Gastrocnemius medialis (tissue), 4 donors: ENCODE measurements at places on chromosomes 7 and 10. TPM values are rescaled to one million over a fixed set of nuclear protein-coding genes. Genes with fewer than 3 reads are reported as not detected.
A peak's percentile ranks its signal among the peaks of the same experiment; 100 is the strongest.

- H3K4me1 ChIP-seq: no peaks in the 10 kb centered on the region
- no peak for DNase-seq
- H3K36me3 ChIP-seq: no peaks in the 10 kb centered on the region
- no peak overlapping the region for H3K27ac ChIP-seq
- no peak overlapping the region for H3K4me3 ChIP-seq
Measured at GRCh38 chr7:107404740-107405537, 64.9 kb upstream of the GPR22 start.

DNA sequence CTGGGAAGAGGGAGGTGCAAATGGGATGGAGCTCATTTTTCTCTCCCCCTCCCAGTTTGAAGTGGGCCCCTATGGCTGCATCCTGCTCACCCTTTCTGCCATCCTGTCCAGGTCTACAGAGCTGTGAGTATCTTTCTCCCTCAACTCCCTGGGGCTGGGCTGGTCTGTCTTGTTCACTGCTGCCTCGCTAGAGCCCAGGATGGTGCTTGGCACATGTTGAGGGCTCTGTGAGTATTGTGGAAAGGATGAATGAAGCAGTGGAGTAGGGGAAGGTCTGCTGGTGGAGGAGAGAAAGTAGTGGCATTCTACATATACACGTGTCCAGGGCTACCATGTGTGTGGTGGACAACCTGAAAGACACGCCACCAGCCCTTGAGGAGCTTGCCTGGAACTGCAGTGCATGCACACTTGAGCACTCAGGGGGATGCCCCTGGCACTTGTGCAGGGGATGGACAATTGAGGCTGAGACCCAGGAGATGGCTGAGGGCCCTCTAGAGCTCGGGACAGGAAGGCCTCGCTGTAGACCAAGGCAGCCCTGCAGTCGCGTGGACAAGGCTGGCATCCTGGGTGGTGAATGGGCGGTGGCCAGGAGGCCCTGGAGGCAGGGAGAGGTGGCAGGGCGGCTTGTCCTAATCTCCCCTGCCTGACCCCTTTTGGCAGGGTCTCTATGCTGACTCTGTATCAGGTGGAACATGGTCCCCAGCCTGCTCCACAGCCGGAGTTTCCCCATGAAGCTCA, 52.3 kb upstream of the AQP1 start:
- no peak overlapping the region for H3K27ac ChIP-seq
- H3K27me3 ChIP-seq: no peaks in the 10 kb centered on the region
- H3K4me1 ChIP-seq: no peaks in the 10 kb centered on the region
- H3K36me3 ChIP-seq: no peaks in the 10 kb centered on the region
- no peak overlapping the region for H3K4me3 ChIP-seq

The UBE3C gene
- total RNA-seq: 78.8 TPM

- no peak overlapping the region for H3K4me3 ChIP-seq
- H3K4me1 ChIP-seq: no peaks in the 10 kb centered on the region
- DNase-seq: no peak
- no peak overlapping the region for H3K27ac ChIP-seq
- H3K36me3 ChIP-seq: no peaks in the 10 kb centered on the region
Measured at GRCh38 chr7:88276605-88277153, 30.0 kb downstream of the STEAP4 start.

DNA sequence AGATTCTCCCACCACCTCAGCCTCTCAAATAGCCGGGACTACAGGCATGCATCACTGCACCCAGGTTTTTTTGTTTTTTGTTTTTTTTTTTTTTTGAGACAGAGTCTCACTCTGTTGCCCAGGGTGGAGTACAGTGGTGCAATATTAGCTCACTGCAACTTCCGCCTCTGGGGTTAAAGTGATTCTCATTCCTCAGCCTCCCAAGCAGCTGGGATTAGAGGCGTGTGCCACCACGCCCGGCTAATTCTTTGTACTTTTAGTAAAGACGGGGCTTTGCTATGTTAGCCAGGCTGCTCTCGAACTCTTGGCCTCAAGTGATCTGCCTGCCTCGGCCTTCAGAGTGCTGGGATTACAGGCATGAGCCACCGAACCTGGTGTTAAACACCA, 107.5 kb upstream of the KIF5B start:
- H3K4me3 ChIP-seq: no peak overlapping the region
- DNase-seq: no peak
- no peak overlapping the region for H3K27ac ChIP-seq

- H3K4me3 ChIP-seq: no peak overlapping the region
- no peaks in the 10 kb centered on the region for H3K27me3 ChIP-seq
- H3K4me1 ChIP-seq: peaks cover 5% of the 10 kb centered on the region
- H3K27ac ChIP-seq: peak overlapping the region; percentile 77
- H3K36me3 ChIP-seq: peaks cover 13% of the 10 kb centered on the region
Measured at GRCh38 chr10:13633689-13634088, 46.9 kb downstream of the PRPF18 start.

The ZKSCAN1 gene
- 15.0 TPM for total RNA-seq

The RARRES2 gene
- 4.7 TPM for total RNA-seq

DNA sequence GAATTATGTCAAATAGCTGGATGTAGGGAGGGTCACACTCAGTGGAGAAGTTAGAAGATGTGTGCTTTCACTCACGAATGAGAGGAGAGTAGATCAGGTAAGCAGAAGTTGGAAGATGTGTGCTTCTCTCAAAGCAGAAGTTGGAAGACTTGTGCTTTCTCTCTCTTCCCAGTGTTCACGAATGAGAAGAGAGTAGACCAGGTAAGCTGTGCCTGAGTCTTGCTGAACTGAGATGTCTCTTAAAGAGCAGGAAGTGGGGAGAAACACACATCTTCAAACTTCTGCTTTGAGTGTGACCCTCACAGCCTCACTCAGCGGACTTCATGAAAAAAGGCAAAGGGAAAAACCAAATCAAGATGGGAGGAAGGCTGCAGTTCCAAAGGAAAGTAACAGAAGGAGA, 7.0 kb upstream of the TMEM243 start:
- no peak overlapping the region for H3K4me3 ChIP-seq

GRCh38 chr10:78313048-78313381, 279.4 kb downstream of the RPS24 start:
- no peak overlapping the region for H3K27ac ChIP-seq
- H3K4me3 ChIP-seq: no peak overlapping the region
- DNase-seq: no peak
- H3K36me3 ChIP-seq: no peaks in the 10 kb centered on the region
- no peaks in the 10 kb centered on the region for H3K27me3 ChIP-seq

DNA sequence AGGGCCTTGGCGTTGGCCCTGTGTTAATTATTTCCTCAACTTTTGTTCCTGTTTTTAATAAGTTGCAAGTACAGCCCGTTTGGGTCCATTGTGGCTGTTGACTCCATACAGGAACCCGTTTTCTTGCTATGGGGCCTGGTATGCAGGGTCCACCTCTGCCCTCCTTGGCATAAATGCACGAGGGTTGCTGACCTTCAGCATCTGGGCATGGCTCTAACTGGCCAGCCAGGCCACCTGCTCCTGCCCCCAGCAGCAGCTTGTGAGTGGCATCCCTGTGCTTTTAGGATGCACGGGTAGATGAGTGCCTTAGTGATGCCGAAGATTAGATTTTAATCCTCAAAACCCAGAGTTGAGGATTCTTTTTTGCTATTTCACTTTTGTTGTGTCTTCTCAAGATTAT, 123.2 kb downstream of the GLRX3 start:
- no peak for DNase-seq
- H3K27ac ChIP-seq: no peak overlapping the region
- H3K36me3 ChIP-seq: no peaks in the 10 kb centered on the region
- no peaks in the 10 kb centered on the region for H3K4me1 ChIP-seq
- H3K27me3 ChIP-seq: no peaks in the 10 kb centered on the region

DNA sequence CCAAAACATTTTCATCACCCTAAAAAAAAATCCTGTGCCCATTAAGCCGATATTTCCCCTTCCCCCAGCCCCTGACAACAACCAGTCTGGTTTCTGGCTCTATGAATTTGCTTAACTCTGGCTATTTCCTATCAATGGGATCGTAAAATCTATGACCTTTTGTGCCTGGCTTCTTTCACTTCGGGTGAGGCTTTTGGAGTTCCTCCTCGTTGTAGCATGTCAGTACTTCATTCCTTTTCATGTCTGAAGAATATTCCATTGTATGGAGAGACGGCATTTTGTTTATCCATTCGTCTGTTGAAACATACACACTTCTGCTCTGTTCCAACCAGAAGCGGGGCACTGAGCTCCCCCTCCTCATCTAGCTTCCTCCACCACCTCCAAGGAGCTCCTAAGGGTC, 29.5 kb downstream of the TACC2 start:
- no peaks in the 10 kb centered on the region for H3K27me3 ChIP-seq
- H3K27ac ChIP-seq: peak overlapping the region; percentile 94
- peaks cover 64% of the 10 kb centered on the region for H3K4me1 ChIP-seq
- peak overlapping the region; percentile 43 for H3K4me3 ChIP-seq

The AKR1C4 gene
- total RNA-seq: not detected

GRCh38 chr7:16462431-16462889, 3.1 kb downstream of the SOSTDC1 start:
- no peak overlapping the region for H3K4me3 ChIP-seq
- no peaks in the 10 kb centered on the region for H3K4me1 ChIP-seq
- no peak overlapping the region for H3K27ac ChIP-seq
- no peaks in the 10 kb centered on the region for H3K27me3 ChIP-seq
- no peaks in the 10 kb centered on the region for H3K36me3 ChIP-seq

DNA sequence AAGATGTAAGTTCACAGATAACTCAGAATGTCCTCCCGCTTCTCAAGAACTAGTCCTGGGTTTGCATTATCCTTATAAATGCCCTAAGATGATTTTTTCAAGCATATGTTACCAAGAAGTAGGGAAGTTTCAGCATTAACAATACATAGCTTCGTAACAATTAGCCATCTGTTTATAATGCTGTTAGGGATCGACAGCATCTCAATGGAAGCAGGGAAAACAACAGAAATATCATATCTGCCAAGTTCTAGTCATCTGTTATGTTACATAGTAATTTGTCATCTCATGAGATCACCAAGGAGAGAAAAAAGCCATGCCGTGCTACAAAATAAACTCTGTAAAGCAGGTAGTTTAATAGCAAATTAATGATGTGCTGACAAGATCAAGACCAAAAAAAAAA, 731.5 kb upstream of the C7orf33 start:
- H3K27ac ChIP-seq: no peak overlapping the region
- no peak overlapping the region for H3K4me3 ChIP-seq
- no peaks in the 10 kb centered on the region for H3K36me3 ChIP-seq
- H3K4me1 ChIP-seq: no peaks in the 10 kb centered on the region
- no peaks in the 10 kb centered on the region for H3K27me3 ChIP-seq

DNA sequence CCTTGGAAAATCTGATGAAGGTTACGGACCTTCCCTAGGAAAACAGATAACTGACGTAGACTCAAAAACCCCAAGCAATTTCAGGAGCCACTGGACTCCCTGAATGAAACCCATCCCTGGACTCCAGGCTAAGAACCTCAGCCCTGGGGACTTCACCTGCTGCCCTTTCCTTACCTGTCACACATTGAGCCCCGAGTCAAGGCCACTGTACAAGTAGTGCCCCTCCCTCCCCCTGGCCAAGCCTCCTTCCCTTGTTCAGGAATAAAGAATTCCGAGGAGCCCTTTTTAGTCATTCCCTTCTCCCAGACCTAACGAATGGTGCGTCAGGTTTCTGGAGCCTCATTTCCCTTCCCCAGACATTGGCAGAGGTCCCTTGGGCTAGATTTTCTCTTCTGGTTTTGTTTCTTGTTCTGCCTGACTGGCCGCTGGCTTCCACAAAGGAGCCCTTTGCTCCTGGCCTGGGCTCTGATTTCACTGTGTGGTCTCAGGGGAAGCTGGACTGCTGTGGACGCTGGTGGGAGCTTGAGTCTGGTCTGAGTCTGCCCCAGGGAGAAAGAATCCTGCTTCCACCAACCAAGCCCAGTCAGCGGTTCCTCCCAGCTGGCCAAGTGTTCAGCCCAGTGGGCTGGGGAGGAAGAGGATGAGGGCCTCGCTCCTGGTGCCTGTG, 31.7 kb downstream of the ZNF775 start:
- no peaks in the 10 kb centered on the region for H3K36me3 ChIP-seq
- H3K4me1 ChIP-seq: no peaks in the 10 kb centered on the region
- no peaks in the 10 kb centered on the region for H3K27me3 ChIP-seq
- no peak for DNase-seq

DNA sequence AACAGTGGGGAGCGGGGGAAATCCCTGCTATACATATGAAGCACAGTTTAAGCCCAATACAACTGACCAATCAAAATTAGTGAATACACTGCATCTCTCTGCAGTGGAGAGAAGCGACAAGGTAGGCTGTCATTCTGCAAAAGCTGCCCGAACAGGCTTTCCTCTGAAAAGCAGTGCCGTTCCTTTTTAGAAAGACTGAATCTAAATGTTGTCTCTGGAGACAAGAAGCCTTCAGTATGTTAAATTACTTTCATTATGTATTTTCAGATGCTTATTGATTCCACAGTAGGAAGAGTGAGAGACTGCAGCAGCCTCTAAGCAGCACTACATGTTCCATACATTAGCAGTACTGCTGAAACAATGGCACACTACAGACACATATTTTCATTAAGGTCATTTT, at the start of gene GPR22:
GPR22 (plus strand) TSS at position 129 of the 400 bp plus-strand sequence. CDS start 4,004 bp downstream, outside the sequence.
- H3K4me1 ChIP-seq: peaks cover 4% of the 10 kb centered on the region
- DNase-seq: no peak
- H3K36me3 ChIP-seq: no peaks in the 10 kb centered on the region
- H3K27ac ChIP-seq: no peak within 1 kb of the TSS
- H3K4me3 ChIP-seq: no peak within 1 kb of the TSS
- no peaks in the 10 kb centered on the region for H3K27me3 ChIP-seq

DNA sequence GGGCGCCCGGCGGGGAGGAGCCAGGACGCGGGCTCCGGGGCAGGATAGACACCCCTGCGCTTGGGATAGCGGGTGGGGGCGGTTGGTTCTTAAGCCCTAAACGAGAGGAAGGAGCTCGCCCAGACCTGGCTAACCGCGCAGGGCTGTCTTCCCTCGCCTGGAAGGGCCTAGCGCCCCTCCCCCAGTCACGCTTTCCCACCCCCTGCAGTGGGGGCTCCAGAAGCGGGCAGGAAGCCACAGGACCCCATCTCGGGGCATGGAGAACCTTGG, 6.5 kb downstream of the SHH start:
- peak overlapping the region; percentile 38 for H3K4me3 ChIP-seq
- H3K36me3 ChIP-seq: no peaks in the 10 kb centered on the region
- no peak overlapping the region for H3K27ac ChIP-seq
- no peak for DNase-seq
- H3K4me1 ChIP-seq: peaks cover 16% of the 10 kb centered on the region
- peaks cover 81% of the 10 kb centered on the region for H3K27me3 ChIP-seq

- no peak for DNase-seq
- no peak overlapping the region for H3K27ac ChIP-seq
- H3K27me3 ChIP-seq: no peaks in the 10 kb centered on the region
- H3K4me3 ChIP-seq: no peak overlapping the region
- no peaks in the 10 kb centered on the region for H3K4me1 ChIP-seq
Measured at GRCh38 chr7:26167303-26167934, 15.4 kb downstream of the NFE2L3 start.
